Mucosa of gallbladder (tissue), 1 donor: ENCODE measurements at places on chromosomes 12 and 14. TPM values are rescaled to one million over a fixed set of nuclear protein-coding genes. Genes with fewer than 3 reads are reported as not detected.

Gene CGRRF1
- total RNA-seq: 17.6 TPM

Gene PPP1R1A
- 17.2 TPM for total RNA-seq

Gene POMT2
- 36.5 TPM for total RNA-seq

Gene AQP6
- 0.32 TPM for total RNA-seq

Gene SMIM41
- total RNA-seq: 0.46 TPM

Gene HOXC6
- total RNA-seq: 0.26 TPM

Gene FGF6
- not detected for total RNA-seq
